ENCODE measurements at places on chromosomes 12 and 14. TPM values are rescaled to one million over a fixed set of nuclear protein-coding genes. Genes with fewer than 3 reads are reported as not detected.

DNA sequence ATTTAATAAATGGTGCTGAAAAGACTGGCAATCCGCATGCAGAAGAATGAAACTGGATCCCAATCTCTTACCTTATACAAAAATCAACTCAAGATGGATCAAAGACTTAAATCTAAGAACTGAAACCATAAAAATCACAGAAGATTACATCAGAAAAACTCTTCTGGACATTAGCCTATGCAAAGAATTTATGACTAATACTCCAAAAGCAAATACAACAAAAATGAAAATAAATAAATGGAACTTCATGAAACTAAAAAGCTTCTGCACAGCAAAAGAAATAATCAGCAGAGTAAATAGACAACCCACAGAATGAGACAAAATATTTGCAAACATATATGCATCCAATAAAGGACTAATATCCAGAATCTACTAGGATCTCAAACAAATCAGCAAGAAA is 14.3 kb upstream of the CLEC1A start:
- H3K4me3 ChIP-seq: no peak overlapping the region
- DNase-seq: no peak

GRCh38 chr12:52044292-52044983 is 6.8 kb upstream of the NR4A1 start:
- H3K27ac ChIP-seq: peak overlapping the region; percentile 98
- no peaks in the 10 kb centered on the region for H3K27me3 ChIP-seq
- peak overlapping the region; percentile 2 for H3K4me3 ChIP-seq
- peaks cover 24% of the 10 kb centered on the region for H3K4me1 ChIP-seq
- H3K36me3 ChIP-seq: no peaks in the 10 kb centered on the region

DNA sequence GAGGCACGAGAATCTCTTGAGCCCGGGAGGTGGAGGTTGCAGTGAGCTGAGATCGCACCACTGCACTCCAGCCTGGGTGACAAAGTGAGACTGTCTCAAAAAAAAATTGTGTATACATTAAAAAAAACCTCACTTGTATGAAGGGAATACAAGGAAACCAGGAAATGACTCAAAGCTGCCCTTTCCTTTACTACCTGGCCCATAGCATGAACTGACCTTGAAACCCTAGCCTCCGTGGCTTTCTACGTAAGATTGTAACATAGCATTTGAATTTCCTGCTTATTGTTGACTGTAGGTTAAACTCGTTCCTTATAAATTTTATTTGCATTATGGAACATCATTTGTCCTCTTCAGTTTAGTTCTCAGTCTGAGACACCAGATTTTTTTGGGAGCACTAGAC is 9.1 kb upstream of the DDX47 start:
- H3K27ac ChIP-seq: no peak overlapping the region
- H3K36me3 ChIP-seq: no peaks in the 10 kb centered on the region
- no peak overlapping the region for H3K4me3 ChIP-seq
- H3K4me1 ChIP-seq: no peaks in the 10 kb centered on the region

- H3K27me3 ChIP-seq: no peaks in the 10 kb centered on the region
- no peaks in the 10 kb centered on the region for H3K4me1 ChIP-seq
- no peak overlapping the region for H3K4me3 ChIP-seq
- peak; percentile 75 for DNase-seq
Observed at GRCh38 chr12:8912914-8913313, 1.4 kb upstream of the PHC1 start.

DNA sequence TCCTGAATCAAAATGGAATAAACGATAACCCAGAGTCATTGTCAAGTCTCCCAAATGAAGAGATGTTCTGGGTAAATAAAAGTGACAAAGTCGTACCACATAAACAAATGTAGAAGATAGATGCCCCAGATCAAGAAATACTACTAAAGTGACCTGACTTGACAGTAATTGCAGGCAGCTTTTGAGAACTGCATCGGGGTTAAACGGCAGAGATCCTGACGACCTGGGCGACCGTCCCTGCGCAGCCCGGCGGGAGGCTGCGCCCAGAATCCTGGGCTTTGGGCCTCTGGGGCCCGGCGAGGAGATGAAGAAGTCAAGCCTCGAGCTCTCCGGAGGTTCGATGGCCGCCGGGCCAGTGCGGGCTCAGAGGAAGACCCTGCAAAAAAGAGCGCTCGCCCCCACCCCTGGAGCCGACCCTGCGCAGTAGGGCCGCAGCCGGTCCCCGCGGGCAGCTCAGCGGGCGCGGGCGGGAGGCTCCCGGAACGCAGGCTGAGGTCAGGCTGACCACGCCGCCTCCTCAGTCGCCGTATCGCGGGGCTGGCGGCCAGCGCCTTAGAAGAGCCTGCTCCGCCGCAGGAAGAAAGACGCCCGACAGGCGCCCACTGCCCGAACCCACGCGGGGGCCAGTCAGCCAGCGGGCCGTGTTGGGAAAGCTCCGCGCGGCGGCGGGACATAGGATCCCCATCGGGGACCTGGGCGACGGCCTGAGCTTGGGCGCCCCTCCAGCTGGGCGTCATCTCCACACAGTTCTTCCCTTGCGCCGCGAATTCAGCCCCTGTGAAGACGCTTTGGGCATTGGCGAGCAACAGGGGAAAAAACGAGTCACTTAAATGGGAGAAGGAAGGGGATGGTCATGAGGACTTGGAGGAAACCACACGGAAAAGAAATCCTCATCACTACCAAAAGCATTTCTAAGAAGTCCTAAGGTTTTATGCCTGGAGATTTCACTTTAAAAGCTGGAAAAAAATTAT is 16.0 kb downstream of the NKX2-1 start:
- peaks cover 56% of the 10 kb centered on the region for H3K27me3 ChIP-seq
- H3K36me3 ChIP-seq: no peaks in the 10 kb centered on the region
- H3K4me1 ChIP-seq: no peaks in the 10 kb centered on the region

The KIAA0586 gene
- 27.0 TPM for total RNA-seq

The CLEC12A gene
- not detected for total RNA-seq

The LBHD2 gene
- 3.3 TPM for total RNA-seq

The RNASE7 gene
- not detected for total RNA-seq

Data from prostate gland (tissue), 2 donors.